Fibroblast of skin of left biceps (primary cell): ENCODE measurements at places on chromosomes 12 and 14.
A peak's percentile ranks its signal among the peaks of the same experiment; 100 is the strongest.

DNA sequence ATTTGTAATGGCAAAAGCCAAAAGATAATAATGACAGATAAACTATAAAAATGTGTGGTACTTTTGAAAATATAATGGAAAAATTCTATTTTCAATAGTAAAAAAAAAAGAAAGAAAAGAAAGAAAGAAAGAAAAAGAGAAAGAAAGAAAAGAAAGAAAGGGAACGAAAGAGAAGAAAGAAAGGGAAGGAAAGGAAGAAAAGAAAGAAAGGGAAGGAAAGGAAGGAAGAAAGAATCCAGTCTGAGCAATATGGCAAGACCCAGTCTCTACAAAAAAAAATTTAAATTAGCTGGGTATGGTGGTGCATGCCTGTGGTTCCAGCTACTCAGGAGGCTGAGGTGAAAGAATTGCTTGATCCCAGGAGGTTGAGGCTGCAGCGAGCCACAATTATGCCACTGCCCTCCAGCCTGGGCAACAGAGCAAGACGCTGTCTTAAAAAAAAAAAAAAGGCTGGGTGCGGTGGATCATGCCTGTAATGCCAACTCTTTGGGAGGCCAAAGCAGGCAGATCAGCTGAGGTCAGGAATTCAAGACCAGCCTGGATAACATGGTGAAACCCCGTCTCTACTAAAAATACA lies 38.4 kb downstream of the EAPP start:
- DNase-seq: no peak

DNA sequence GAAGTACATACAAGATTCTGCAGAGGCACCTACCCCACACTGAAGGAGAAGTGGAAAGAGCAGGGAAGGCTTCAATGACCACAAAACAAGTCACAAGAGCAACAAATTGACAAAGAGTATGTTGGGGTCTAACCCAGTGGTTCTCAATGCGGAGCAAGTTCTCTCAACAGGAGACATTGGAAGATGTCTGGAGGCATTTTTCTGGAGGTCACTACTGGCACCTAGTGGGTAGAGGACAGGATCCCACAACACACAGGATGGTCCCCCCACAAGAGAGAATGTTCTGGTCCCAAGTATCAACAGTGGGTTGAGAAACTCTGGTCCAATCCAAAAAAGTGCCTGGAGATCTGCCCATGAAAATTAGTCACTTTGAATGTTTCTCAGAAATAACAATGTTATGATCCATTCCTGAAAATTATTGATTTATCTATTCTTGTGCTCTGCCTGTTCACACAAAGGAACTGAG lies 3.4 kb downstream of the SSH1 start:
- peak; percentile 69 for DNase-seq

DNA sequence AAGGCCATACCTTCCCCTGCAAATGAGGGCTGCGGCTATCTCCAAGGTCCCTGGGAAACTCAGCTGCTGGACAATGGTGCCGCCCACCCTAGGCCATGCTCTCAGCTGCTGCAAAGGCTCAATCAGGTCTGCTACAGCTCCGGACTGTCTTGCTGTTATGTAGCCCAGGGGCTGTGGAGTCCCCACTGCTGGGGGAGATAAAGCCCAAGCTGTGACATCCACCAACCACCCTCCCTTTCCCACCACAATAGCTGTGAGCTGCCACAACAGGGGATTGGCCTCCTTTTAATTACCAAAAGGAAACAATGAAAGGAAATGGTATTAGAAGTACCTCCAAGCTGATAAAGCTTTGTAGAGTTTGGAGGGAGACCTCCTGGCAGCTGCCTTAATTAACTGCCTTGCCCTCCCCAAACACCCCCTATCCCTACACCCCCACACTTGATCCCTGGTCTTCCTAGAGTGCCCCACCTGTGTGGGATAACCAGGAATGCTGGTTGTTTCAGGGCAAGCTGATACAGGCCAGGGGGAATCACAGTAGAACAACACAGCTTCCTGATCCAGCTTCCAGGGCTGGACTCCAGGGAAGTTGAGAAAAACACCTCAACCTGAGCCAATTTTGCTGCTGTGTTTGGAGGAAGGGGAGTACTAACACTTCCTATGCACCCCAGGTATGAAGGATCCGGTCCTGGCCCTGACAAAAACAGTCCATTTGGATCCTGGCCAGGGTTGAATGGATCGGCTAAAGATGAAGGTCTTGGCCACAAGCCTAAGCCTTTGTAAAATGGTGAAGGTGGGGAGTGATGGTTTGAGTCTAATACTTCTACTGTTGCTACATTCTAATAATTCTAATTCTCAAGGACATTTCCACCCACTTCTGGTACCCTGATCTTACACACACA lies at the start of gene VWF:
TSS of gene VWF (minus strand) at position 260 of the 899 bp plus-strand sequence. CDS start 1,474 bp downstream, outside the sequence.
- no peak for DNase-seq

DNA sequence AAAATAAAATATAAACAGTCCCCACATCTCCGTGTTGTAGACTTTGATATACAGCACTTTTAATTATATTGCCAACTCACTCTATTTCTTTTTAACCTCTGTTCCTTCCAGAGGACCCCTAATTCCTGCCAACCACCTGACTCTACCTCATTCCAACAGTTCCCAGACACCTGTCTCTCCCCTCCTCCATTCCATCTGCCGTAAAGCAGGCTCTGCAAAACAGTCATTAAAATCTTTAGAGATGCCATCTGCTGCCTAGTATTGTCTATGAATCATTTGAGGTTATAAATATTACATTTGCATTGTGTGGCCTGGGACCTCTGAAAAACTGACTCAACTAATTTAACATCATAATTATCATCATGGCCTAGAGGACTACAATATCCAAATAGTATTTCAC lies 148.8 kb upstream of the DCN start:
- no peak for DNase-seq

GRCh38 chr12:3107071-3107583 lies 29.9 kb downstream of the TSPAN9 start:
- peak; percentile 15 for DNase-seq

GRCh38 chr12:88580051-88580871 lies at the start of gene KITLG:
Gene KITLG (minus strand): TSS chr12:88580471. CDS start chr12:88580278, 193 bp downstream.
- peak; percentile 77 for DNase-seq

- DNase-seq: no peak
Measured at GRCh38 chr12:4717806-4718205, 2.4 kb upstream of the GALNT8 start.

DNA sequence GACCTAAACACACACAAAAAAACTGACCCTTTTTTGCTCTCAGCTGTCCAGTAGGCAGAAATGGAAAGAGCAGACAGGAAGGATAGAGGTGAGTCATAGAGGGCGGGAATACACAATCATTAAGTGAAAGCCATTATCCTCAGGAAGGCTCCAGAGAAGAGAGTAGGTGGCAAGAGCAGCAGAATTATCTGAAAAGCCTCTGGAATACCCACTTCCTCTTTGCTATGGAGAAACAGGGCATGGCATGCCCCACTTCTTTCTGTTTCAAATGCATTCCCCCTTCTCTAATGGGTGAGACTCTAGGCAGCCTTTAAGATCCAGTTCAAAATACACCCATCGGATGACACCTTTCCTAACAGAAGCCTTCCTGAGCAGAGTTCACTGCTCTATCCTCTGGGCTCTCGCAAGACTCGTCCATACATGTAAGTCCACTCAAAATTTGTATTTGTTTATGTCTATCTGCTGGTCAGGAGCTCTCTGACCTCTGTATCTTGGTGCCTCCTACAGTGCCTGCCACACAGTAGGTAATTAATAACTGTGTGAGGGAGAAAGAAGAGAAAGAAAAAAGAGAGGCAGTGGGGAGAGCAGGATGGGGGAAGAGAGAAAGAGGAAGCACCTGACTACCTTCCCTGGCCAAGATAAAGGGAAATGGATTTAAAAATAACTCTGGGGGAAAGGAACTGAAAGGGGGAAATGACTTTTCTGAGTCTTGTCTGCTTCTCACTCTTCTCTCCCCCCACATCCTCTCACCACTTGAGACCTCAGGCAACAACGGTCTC lies 8.5 kb downstream of the KLHL33 start:
- no peak for DNase-seq

DNA sequence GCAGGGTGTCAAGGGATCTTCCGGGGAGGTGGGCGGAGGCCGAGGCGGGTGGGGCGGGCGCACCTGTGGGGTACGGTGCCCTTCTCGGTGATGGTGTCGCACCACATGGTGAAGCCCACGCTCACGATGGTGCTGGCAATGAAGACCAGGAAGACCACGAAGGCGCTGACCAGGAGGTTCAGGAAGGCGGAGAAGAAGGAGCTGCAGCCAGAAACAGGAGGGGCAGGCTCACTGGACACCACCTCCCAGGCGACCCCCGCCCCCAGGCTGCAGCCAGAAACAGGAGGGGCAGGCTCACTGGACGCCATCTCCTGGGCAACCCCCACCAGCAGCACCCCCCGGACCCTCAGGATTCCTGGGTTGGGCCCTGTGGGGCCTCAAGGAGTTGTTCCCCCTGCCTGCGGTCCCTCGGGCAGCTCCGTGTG lies 7.6 kb downstream of the TMEM179 start:
- DNase-seq: no peak

- peak; percentile 12 for DNase-seq
Measured at GRCh38 chr12:46825591-46826414, at the start of gene SLC38A4. Gene SLC38A4 (minus strand): TSS chr12:46825997. CDS start chr12:46793071, 32,926 bp downstream.

GRCh38 chr12:109900752-109901580 lies 892 bp downstream of the TCHP start:
- no peak for DNase-seq

- no peak for DNase-seq
Measured at GRCh38 chr14:85241022-85241855, 288.7 kb upstream of the FLRT2 start.

DNA sequence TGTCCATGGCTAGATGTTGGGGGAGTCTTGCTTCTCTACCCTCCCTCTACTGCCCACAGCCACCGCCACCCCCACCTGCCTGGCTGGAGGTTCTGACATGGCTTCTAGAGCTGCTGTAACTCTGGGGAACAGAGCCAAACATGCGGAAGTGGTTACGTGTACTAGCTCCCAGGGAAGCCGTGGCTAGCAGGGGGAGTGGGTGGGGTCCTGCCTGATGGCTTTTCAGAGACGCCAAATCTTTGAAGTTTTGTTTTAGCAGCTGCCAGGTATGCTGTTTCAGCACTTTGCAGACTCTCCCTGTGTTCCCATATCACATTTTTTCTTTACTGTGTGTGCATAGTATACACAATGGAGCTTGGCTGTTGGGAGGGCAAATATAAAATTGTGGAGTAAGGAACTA lies 150.3 kb downstream of the TGFB3 start:
- DNase-seq: no peak

GRCh38 chr14:78164226-78164853 lies 5.8 kb upstream of the NRXN3 start:
- no peak for DNase-seq

- no peak for DNase-seq
Measured at GRCh38 chr12:65313719-65314317, 35.3 kb downstream of the MSRB3 start.

- no peak for DNase-seq
Measured at GRCh38 chr12:32609966-32610365, 69.1 kb upstream of the DNM1L start.

DNA sequence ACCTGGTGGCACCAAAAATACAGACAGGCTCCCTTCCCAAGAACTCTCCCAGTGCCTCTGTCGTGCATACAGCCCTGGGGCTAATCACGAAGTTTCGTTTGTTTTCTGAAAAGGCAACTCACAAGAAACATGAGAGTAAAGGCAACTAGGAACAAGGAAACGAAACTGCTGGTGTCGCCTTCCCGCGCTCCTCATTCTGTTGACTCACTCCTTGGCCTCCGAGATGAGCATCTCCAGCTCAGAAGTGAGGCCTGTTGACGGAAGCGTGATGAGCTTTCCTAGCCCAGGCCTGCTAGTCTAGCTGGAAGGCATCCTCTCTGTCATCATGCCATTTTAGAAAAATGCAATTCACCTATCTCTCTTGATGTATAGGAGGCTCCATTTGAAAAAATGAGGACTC lies 50.5 kb downstream of the TTC9 start:
- no peak for DNase-seq

DNA sequence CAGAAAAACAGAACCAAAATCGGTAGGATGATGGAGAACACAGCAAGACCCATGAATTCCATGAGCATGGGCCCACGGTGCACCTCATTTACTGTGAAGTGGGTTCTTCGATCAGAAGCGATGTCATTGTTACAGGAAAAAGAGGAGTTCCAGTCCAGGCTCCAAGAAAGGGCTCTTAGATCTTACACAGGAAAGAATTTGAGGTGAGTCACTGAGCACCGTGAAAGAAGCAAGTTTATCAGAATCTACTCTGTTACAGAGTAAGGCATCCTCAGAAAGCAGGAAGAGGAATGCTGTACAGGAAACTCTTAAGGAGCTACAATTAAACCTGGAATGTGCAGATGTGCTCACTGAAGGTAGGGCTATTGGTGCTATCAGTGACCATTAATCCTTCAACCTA lies 11.6 kb upstream of the CHFR start:
- DNase-seq: no peak

DNA sequence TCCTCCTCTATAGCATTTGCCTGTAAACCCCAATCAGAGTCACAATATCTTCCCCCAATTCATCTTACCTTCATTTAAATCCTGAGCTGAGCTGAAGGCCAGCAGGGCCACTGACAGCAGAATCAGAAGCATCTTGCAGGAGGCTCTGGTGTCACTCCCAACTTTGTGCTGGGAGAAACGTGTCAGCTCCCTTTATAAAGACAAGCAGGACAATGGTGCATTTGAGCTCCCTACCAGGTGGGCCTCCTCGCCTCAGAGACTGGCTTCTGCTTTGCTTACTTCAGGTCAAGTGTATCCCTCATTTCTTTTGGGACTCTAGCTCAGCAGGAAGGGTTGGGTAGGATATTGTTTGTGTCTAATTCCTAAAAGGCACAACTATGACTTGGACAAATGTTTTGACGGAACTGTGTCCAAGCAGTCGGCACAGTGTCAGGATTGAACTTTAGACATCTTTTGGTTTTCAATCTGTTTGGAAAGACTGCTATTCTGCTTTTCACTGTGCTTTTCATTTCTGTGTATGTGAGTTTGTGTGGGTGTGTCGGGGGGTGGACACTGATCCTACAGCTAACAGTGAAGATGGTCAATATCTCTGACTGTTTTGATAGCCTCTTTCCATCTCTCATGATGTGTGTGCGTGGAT lies at the start of gene PRH1:
TSS of gene PRH1 (minus strand) at position 170 of the 640 bp plus-strand sequence. CDS start at position 132, 38 bp downstream.
- DNase-seq: no peak

DNA sequence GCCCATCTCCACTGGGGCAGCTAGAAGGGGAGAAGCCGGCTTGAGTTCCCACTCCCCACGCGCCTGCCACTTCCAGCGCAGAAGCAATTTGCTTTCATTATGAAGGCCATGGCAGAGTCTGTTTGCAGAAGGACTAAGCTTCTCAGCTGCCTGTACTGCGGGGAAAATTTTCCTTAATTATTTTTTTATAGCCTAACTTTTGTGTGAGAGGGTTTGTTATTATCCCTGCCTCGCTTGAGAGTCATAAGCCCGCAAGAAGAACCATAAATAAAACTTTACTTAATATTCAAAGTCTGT lies 56.0 kb upstream of the DLK1 start:
- DNase-seq: no peak

GRCh38 chr12:23927907-23928306 lies 21.6 kb downstream of the SOX5 start:
- DNase-seq: no peak

- DNase-seq: no peak
Measured at GRCh38 chr12:56993346-56993745, 13.0 kb downstream of the ZBTB39 start.
